ENCODE measurements at places on chromosomes 13 and 19. TPM values are rescaled to one million over a fixed set of nuclear protein-coding genes. Genes with fewer than 3 reads are reported as not detected.

- no peak overlapping the region for H3K27ac ChIP-seq
- H3K4me1 ChIP-seq: peaks cover 3% of the 10 kb centered on the region
- no peaks in the 10 kb centered on the region for H3K36me3 ChIP-seq
- DNase-seq: no peak
- no peaks in the 10 kb centered on the region for H3K27me3 ChIP-seq
These were observed 41.5 kb downstream of the PDS5B start for GRCh38 chr13:32627793-32628192.

DNA sequence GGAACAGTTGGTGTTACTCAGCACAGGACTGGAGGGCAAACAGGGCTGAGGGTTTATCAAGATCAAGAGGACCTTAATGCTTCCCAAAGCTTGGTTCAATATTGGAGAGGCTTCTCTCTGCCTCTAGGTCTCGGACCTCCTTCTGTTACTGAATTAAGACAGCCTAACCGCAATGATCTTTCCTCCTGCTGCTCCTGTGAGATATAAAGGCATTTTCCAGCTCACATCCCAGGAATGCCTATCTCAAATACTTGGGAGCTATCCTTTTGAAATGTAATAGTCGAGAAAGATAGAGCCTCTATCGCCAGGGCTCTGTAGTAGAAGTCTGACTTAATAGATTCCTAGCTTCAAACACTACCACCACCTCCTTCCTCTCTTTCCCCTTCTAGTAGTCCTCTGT is 1475.0 kb downstream of the SLITRK1 start:
- no peaks in the 10 kb centered on the region for H3K4me1 ChIP-seq
- no peaks in the 10 kb centered on the region for H3K36me3 ChIP-seq
- H3K27ac ChIP-seq: no peak overlapping the region
- H3K4me3 ChIP-seq: no peak overlapping the region

- H3K27ac ChIP-seq: no peak overlapping the region
- H3K27me3 ChIP-seq: no peaks in the 10 kb centered on the region
- H3K4me3 ChIP-seq: no peak overlapping the region
These were observed 89.2 kb downstream of the DHRS12 start for GRCh38 chr13:51714663-51715168.

DNA sequence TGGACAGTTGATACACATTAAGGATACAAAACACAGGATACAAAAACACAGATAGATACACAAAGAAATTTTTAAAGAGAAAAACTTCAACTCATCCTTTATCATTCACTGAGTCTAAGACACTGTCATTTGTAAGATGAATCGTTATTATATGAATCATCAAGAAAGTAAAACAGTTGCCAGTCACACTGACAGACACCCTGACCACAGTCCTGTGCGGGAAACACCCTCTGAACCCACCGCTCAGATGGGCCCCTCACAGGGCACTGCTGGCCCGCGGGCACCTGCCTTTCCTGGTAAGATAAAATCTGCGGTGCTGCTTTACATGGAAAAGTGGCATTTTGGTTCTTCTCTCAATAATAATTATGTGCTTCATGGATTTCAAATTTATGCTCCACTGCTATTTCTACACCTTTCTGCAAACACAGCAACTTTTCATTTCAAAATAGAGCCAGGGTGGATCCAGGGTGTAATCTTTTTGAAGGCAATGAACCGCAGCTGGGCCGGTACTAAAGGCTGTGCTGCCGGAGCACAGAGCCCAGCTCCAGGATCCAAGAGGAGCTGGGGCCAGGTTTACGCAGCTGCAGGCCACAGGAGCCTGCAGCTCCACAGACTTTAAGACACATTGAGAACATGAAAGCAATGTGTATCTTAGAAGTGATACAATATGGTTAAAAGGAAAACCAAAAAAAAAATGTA is 76.8 kb downstream of the TUBGCP3 start:
- no peak overlapping the region for H3K4me3 ChIP-seq
- DNase-seq: no peak
- peaks cover 43% of the 10 kb centered on the region for H3K36me3 ChIP-seq
- H3K27me3 ChIP-seq: no peaks in the 10 kb centered on the region
- no peak overlapping the region for H3K27ac ChIP-seq
- H3K4me1 ChIP-seq: no peaks in the 10 kb centered on the region

DNA sequence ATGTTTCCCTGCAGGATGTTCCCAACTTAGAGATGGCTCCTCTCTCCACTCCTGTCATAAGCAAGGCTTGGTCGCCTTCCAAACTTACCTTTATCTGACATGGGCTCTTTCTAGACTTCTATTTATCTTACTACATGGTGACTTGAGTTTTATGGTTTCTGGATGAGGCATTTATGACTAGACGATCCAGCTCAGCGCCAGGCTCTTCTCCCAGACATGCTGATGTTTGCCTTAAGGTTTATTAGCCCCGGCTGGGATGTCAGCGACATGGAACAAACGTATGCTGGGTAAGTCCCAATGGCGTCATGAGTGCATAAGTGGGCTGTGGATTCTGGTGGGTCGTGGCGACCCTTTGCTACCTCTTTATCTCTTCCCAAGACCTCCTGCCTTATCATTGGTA is 39.8 kb upstream of the SLC15A1 start:
- H3K27ac ChIP-seq: no peak overlapping the region
- no peaks in the 10 kb centered on the region for H3K4me1 ChIP-seq
- H3K4me3 ChIP-seq: no peak overlapping the region
- peaks cover 38% of the 10 kb centered on the region for H3K36me3 ChIP-seq

DNA sequence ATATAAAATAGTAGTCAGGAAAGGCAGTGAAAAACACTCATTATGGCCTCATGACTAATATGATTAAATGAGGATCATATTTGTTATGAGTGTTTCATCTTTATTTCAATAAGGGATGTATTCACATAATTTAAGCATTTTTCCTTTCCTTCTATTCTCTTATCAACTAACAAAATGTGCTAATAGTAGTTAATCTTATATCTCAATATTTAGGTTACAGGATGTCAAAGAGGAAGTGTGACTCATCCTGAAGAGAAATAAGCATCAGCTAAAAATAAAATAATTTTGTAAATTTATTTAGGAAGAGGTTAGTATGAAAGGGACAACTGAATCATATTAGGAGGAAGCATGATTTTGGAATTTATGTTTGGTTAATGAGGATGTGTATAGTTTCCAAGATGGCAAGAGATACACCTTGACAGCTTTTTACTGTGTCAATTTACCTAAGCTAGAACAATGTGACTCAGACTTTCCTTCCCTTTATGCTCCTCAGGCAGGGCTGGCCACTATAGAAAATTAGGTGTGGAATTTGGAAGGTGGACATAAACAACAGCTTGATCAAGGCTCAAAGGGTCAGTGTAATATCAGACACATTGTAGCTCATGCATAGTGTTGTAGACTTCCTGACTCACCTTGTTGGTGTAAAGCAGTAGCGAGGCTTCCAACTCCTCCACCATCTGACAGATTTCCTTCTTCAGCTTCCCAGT is 172.7 kb downstream of the SLITRK1 start:
- H3K4me1 ChIP-seq: no peaks in the 10 kb centered on the region
- no peak overlapping the region for H3K4me3 ChIP-seq
- H3K27ac ChIP-seq: no peak overlapping the region
- H3K36me3 ChIP-seq: no peaks in the 10 kb centered on the region
- no peaks in the 10 kb centered on the region for H3K27me3 ChIP-seq

DNA sequence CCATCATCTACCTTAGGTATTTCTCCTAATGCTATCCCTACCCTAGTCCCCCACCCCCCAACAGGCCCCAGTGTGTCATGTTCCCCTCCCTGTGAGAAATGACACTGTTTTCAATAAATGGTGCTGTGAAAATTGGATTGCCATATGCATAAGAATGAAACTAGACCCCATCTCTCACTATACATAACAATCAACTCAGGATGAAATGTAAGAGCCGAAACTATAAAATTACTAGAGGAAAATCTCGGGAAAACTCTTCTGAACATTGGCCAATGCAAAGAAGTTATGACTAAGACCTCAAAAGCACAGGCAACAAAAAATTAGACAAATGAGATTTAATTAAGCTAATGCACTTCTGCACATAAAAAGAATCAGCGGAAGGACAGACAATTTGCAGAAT is 138.2 kb downstream of the SUCLA2 start:
- H3K4me1 ChIP-seq: no peaks in the 10 kb centered on the region
- no peaks in the 10 kb centered on the region for H3K36me3 ChIP-seq
- no peak overlapping the region for H3K27ac ChIP-seq
- no peak overlapping the region for H3K4me3 ChIP-seq
- DNase-seq: no peak

DNA sequence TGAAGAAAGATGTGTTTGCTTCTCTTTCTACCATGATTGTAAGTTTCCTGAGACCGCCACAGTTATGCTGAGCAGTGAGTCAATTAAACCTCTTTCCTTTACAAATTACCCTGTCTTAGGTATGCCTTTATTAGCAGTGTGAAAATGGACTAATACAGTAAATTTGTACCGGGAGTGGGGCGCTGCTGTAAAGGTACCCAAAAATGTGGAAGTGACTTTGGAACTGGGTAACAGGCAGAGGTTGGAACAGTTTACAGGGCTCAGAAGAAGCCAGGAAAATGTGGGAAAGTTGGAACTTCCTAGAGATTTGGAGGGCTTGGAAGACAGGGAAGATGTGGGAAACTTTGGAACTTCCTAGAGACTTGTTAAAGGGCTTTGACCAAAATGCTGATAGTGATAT is 9.2 kb upstream of the PDS5B start:
- H3K27me3 ChIP-seq: no peaks in the 10 kb centered on the region
- H3K4me1 ChIP-seq: no peaks in the 10 kb centered on the region
- DNase-seq: no peak

DNA sequence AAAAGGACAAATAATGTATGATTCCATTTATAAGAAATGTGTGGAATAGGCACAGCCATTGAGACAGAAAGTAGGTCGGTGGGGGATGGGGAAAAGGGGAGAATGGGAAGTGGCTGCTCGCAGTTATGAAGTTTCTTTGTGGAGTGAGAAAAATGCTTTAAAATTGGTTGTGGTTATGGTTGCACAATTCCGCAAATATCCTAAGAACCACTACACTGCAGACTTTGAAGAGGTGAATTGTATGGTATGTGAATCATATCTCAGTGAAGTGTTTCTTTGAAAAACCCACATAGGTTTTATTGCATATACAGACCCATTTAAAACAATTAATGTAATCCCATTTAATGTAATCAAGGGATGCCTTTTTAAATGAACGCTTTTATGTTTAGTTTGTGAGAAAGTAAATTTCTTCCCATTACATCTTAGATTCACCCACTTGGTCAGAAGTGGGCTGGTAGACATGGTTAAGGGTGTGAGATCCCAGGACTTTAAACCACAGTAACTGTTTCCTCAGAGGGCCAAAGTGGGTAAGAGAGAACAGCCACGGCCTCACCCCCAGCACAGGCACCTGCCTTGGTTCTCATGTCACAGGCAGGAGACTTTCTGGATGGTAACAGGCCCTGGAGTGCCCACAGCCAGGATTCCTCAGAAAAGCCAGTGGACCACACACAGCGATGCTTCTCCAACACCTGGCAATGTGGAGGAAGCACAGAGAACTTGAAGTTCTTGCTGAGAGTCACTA is 119.3 kb upstream of the GJB6 start:
- H3K4me1 ChIP-seq: no peaks in the 10 kb centered on the region
- H3K4me3 ChIP-seq: no peak overlapping the region
- no peak for DNase-seq
- no peaks in the 10 kb centered on the region for H3K27me3 ChIP-seq
- no peak overlapping the region for H3K27ac ChIP-seq

DNA sequence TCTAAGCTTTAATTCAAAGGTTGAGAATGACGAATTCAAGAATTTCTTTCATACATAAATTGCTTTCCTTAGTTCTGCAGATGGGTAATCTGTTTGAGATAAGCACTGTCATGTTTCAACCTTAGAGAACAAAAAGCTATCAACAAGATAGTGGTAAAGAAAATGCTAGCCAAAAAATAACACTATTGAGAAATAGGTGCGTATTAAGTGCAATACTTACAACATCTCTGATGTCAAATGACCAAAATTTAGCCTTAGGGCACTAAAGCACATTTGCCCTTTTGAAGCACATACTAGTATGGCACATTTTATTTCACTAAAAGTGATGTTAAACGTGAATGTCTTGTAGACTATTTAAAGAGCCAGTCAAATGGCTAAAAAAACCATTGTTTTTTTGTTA is 4.9 kb downstream of the KBTBD6 start:
- no peaks in the 10 kb centered on the region for H3K36me3 ChIP-seq
- H3K27ac ChIP-seq: no peak overlapping the region
- peaks cover 19% of the 10 kb centered on the region for H3K4me1 ChIP-seq
- DNase-seq: no peak
- no peak overlapping the region for H3K4me3 ChIP-seq

GRCh38 chr19:1853295-1854038 is 5.2 kb upstream of the REXO1 start:
- H3K4me1 ChIP-seq: peaks cover 48% of the 10 kb centered on the region
- DNase-seq: peak; percentile 73
- H3K36me3 ChIP-seq: no peaks in the 10 kb centered on the region
- H3K27ac ChIP-seq: peak overlapping the region; percentile 71
- no peaks in the 10 kb centered on the region for H3K27me3 ChIP-seq
- no peak overlapping the region for H3K4me3 ChIP-seq

DNA sequence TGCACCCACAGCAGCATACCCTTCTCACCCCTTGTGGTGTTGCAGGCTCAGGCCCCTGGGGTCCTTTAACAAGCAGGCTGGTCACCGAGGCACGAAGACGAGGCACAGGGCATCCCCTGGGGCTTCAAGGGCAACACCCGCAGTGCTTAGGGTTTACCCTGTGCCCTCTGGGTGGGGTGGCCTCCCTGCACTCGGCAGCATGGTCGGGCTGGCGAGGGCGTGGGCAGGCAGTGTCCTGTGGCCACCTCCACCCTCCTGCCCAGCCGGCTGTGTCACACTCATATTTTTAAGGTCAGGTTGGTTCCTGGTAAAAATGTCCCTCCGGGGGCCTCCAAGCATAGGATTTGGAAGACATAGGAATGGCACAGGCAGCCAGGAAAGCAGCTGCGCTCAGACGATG is 11.4 kb upstream of the ZNF135 start:
- H3K27me3 ChIP-seq: peaks cover 19% of the 10 kb centered on the region
- H3K4me3 ChIP-seq: no peak overlapping the region
- no peak for DNase-seq
- no peak overlapping the region for H3K27ac ChIP-seq
- no peaks in the 10 kb centered on the region for H3K36me3 ChIP-seq
- H3K4me1 ChIP-seq: no peaks in the 10 kb centered on the region

Gene FFAR1
- total RNA-seq: not detected

Gene DHRS12
- 27.8 TPM for total RNA-seq

Gene CAPN12
- 11.9 TPM for total RNA-seq

Gene CLEC17A
- 0.65 TPM for total RNA-seq

Gene OR10H1
- not detected for total RNA-seq

All from T-cell (primary cell).